ENCODE measurements at places on chromosomes 2 and 18.

- no peak for DNase-seq
Observed at GRCh38 chr2:146994246-146994645, 850.6 kb upstream of the ACVR2A start.

DNA sequence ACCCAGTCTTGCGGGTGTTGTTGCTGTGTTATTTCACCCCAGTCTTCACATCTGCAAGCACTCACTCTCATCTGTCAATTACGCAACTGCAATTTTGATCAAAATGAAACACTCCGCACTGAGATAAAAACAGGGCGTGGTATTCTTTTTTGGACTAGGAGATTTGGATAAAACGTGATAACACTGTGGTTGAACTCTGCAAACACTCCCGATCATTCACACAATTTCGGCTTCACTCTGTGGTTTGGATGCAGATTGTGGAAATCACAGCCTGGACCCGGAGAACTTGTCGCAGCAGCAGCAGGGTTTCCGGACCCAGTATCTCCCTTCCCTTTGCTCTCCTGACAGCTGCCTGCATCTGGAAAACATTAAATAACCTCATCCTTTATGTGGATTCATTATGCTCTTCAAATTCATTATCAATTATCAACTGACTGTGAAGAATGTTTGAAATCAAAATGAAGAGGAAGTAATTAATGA, 49.4 kb upstream of the APCDD1 start:
- DNase-seq = no peak

DNA sequence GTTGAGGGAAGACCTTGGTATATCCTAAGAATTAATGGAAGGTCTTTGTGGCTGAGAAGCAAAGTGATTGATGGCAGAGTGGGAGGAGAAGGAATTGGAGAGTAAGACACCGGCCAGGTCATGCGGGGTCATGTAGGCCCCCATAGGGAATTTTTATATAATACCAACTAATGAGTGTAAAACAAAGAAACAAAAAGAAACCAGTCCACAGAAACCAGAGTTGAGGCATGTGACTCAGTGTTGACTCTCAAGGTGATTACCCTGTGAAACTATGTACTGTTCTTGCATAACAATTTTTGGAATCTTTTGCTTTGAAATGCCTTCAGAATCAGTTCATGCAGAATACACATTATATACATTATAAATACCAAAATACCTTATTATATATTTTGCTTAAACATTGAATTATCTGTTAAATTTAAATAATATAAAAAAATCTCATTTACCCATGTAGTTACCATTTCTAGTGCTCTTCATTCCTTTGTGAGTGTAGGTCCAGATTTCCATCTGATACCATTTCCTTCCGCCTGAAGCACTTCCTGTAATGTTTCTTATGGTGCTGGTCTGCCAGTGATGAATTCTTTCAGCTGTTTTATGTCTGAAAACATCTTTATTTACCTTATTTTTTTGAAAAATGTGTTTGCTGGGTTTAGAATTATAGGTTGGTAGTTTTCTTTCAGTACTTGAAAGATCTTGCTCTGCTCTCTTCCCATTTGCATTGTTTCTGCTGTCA, 8.6 kb downstream of the CLIP4 start:
- no peak for DNase-seq

- no peak for DNase-seq
Observed at GRCh38 chr2:17181051-17181752, 337.0 kb downstream of the RAD51AP2 start.

GRCh38 chr18:27312153-27312552, 127.0 kb upstream of the CHST9 start:
- DNase-seq = no peak

DNA sequence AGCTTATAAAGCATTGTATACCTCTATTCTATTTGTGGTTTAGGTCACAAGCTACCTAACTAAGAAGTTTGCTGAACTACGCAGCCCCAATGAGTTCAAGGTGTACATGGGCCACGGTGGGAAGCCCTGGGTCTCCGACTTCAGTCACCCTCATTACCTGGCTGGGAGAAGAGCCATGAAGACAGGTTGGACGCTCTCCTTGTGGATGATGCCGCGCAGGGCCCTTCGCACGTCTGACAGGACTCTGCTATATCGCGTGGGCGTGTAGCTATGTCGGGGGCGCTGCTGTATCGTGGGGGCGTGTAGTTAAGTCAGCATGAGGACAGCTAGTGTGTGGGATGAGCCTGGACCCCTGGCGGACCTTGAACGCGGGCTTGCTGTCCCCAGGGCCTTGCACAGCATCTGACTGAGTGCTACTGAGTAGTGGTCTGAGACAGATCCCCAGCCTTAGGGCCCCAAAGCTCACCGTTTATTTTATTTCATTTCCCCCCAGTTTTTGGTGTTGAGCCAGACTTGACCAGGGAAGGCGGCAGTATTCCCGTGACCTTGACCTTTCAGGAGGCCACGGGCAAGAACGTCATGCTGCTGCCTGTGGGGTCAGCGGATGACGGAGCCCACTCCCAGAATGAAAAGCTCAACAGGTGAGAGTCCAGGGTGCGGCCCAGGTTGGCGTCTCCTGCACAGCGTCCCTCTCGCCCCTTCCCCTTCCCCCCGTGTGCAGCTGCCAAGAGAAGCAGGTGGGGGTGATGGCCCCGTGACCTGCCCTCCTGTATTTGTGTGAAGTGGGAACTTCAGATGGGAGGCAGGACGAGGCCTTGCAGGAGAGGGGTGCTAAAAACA, 15.6 kb upstream of the CNDP1 start:
- no peak for DNase-seq

- DNase-seq = no peak
Observed at GRCh38 chr2:128466776-128467175, 148.1 kb upstream of the HS6ST1 start.

DNA sequence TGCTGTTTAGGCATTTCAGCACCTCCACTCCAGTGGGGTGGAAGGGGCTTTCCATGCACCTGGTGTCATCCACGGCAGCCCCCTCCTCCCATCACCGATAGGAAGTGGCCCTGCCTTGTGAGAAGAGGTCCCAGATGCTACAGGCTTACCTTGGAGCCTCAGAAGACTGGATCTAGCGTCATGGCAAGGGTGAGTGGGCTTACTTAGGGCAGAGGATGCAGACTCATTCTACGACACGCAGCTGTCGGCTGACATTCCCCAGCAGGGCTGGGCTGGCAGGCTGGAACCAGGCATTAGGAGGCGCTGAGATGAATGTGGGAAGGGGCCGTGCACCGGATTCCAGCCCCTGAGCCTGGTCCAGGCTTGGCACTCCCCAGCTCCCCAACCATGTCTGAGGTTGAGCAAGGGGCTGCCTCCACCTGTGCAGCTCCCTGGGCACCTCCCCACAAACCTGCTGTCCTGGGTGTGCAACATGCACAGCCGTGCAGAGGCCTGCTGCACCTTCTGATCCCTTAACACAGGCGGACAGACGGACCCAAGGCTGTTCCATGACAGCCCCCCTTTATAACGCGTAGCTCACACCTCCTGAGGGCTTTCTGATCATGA, 1.7 kb upstream of the PRLH start:
- DNase-seq = no peak

- DNase-seq = no peak
Observed at GRCh38 chr18:34875150-34875549, 165.1 kb downstream of the DTNA start.

DNA sequence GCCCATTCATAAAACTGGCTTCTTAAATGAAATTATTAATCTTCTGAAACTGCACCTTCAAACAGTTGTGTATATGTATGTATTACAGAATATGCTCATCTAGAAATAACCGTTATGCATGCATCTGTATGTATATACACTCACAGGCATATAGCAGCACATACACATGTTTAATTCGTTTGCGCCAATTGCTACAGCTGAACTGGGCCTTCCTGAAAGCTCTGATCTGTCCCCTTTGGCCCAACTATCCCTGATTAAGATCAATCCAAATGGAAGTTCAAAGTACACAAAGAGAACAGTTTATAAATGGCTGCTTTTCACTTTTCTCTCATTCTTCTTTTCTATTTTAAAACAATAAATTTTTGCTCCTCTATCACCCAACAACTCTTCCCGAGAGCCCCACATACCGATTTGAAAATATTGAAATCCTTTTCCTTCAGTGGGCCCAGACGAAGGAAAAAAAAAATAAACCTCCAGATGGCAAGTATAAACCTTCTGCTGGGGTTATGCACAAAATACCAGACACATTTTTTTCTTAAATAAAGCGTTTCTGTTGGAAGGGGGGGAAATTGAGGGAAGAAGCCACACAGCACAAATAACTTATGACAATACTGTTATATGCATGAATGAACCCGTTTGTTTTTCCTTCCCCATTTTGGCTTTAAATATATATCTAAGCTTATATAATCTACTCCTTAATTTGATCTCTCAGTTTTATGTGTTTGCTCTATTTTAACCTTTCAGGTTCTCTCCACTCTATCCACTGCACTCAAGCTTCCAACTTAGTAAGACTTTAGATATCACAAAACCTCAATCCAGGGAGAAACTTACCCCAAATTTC, 267.3 kb downstream of the TCF4 start:
- peak; percentile 17 for DNase-seq

DNA sequence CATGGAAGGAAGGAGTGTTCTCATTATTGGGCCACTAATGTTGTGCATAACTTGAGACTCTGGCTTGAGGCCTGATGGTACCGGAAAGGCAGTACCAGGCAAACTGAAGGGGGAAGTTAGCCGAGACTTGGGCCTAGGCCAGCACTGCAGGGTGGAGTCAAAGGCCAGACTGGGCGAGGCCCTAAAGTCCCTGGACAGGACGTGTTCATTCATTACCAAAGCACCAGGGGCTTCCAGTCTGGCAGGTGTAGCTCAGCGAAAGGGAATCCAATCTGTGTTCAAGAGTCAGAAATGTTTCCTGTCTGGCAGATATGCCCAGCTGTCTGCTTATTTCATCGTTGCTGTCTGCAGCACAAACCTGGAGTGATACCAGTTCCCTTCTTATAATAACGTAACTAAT, 4.7 kb upstream of the ITSN2 start:
- DNase-seq = peak; percentile 21

DNA sequence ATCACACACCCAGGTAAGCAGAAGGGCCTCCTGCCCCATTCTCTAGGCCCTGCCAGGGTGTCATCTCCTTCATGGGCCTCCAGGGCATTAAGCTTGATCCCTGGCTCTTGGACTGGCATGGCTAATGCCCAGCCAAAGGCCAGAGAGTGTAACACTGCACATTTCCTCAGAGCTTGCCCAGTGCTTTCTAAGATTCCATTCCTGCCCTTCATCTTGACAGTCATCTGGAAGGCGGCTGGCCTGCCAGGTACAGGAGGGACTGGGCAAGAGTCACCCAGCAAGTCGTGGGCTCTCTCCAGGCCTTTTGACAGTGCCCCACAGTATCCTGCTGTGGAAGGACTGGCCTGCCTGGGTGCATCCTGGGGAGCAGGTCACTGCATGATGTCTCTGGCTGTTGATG, 268.9 kb downstream of the HAUS1 start:
- DNase-seq = no peak

DNA sequence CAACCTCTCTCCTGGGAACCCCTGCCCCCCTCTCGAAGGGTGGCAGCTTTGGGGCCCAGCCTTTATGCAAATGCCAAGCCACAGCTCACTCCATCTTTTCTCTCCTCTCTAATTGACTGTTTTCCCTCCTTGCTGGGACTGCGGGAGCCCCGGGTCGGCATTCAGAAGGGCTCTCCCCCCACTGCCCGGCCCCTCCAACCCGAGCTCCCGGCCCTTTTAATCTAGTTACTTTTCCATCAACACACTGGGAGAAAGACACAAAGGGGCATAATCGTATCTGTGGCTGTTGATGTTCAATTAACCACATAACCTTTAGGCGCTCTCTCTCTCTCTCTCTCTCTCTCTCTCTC, 95.4 kb downstream of the INHBB start:
- DNase-seq = no peak

DNA sequence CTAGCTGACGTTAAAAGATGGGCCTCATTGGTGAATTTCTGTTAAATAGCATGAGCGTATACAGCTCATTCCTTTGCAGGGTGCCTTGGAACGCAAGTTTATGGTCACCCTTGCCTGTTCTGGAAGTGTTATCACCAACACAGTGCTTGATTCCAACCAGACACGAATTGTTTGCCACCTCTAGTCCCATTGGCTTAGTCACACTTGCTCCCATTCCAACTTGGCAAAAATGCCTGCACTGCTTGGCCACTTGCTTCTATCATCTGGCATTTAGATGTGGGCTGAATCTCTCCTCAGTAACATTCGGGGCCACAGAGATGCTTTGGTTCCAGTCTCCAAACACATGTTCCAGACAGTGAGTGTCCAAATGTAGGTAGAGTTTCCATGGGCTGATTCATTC, 27.5 kb upstream of the ACVR1 start:
- peak; percentile 64 for DNase-seq

- no peak for DNase-seq
Observed at GRCh38 chr2:47658646-47659320, 124.2 kb upstream of the MSH6 start.

- DNase-seq = no peak
Observed at GRCh38 chr2:29202819-29203495, 87.7 kb downstream of the CLIP4 start.

GRCh38 chr2:64330281-64331113, 123.5 kb upstream of the LGALSL start:
- peak; percentile 89 for DNase-seq

DNA sequence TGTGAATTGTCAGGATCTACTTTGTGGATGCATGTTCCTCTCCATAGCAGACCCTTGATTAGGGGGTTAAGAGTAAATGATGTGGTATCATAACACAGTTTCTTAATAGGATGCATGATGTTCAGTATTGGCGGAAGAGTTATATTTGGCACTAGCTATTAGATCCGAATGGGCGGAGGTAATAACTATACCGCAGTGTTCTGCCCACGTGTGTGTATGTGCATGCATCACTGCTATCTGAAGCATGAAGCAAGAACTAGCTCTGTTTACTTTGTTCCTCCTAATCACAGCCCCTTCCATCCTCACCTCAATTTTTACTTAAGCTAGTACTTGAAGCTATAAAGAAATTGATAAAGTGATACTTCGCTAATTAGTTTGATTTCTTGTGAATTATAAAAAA, 159.6 kb upstream of the NOSTRIN start:
- no peak for DNase-seq

GRCh38 chr2:38438133-38438882, 61.2 kb upstream of the ATL2 start:
- no peak for DNase-seq

- no peak for DNase-seq
Observed at GRCh38 chr2:117087535-117088291, 726.8 kb upstream of the DDX18 start.

DNA sequence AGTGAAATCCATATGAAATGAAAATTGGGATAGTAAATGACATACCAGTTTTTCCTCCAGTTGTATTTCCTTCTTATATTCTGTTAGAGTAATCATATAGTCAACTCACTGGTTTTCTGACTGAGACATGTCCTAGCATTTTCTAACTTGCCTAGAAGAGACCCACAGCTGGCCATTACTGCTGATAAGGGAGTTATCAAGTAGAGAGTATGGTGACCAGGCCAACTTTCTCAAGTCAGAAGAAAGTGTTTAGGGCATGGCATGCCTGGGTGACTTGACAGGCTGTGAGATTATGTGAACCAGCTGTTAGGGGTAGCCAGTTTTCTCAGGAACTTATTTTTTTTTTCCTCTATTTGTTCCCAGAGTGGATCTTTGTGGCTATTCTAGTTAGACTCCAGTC, 81.2 kb downstream of the GPD2 start:
- DNase-seq = no peak

GRCh38 chr2:241649404-241649803, 11.9 kb downstream of the ATG4B start:
- DNase-seq = peak; percentile 77

Measured in NCI-H446 (cell line).